ENCODE measurements at places on chromosomes 1 and 21. TPM values are rescaled to one million over a fixed set of nuclear protein-coding genes. Genes with fewer than 3 reads are reported as not detected.

Gene STPG1
- 6.7 TPM for total RNA-seq

Gene SCCPDH
- total RNA-seq, result 48.8 TPM

Gene GPR153
- total RNA-seq, result 1.0 TPM

Gene MMP23B
- total RNA-seq, result 1.1 TPM

Gene ACTA1
- 0.13 TPM for total RNA-seq

Gene CA14
- not detected for total RNA-seq

Gene BSND
- total RNA-seq, result not detected

Gene RNU1-4
- not detected for total RNA-seq

Gene GNAT2
- total RNA-seq, result not detected

Gene EVI5
- 5.3 TPM for total RNA-seq

Gene SETSIP
- total RNA-seq, result not detected

Gene NTMT2
- total RNA-seq, result not detected

Gene ANGPTL1
- total RNA-seq, result not detected

Gene ECM1
- 2.2 TPM for total RNA-seq

Gene WDR4
- total RNA-seq, result 31.3 TPM

Gene PPIAL4G
- not detected for total RNA-seq

Gene KCNJ6
- 2.2 TPM for total RNA-seq

Gene AGT
- 0.06 TPM for total RNA-seq
